ENCODE measurements at places on chromosomes 3 and 15. TPM values are rescaled to one million over a fixed set of nuclear protein-coding genes. Genes with fewer than 3 reads are reported as not detected.

DNA sequence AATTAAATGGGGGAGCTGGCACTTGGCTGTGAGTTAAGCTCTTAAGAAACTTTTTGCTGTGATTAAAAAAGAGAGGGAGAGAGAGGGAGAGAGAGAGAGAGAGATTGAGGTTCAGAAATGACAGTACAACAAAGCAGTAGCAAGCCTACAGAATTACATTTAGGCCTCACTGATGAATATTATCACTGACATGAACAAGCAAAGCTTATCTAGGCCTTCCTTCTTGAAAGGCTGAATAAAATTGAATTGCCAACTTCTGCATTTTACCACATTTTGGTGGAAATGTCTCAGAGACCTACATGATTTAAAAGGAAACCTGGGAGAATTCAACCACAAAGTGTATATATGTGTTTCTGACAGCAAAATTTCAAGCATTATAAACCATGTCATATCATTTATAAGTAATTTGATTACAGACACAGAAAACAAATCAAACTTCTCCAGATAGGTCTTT lies 530.8 kb downstream of the SOX2 start:
- no peak for DNase-seq

GRCh38 chr3:149273096-149273751 lies 51.6 kb upstream of the CP start:
- DNase-seq: no peak

DNA sequence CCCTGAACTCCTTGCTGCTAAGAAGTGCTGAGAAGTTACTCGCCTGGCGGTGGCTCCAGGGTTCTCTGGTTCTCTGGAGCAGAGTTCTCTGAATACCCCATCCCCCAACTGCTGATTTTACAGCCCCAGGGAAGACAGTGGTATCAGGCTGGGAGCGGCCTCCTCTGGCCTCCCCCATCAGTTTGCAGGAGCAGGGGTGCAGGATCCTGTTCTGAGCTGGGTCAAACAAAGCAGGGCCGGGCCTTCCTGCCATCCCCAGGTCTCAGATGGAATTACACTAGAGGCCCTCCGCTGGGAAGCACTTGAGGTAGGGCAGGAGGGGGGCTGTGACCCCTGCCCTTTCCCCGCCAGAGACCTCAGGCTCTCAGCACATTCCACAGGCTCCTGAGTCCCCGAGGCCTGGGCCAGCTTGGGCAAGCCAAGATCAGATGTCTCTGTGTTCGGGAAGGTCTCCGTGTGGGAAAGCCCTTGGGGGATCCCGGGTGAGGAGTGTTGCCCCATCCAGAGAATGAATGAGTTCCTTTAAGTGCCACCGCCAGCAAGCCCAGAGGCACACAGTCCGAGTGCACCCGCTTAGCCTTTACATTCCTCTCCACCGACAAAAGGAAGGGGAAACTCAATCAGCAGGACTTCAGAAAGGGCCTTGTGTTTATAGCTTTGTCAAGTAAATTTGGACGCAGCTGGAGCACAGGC lies 149.9 kb downstream of the LRRK1 start:
- DNase-seq: no peak

DNA sequence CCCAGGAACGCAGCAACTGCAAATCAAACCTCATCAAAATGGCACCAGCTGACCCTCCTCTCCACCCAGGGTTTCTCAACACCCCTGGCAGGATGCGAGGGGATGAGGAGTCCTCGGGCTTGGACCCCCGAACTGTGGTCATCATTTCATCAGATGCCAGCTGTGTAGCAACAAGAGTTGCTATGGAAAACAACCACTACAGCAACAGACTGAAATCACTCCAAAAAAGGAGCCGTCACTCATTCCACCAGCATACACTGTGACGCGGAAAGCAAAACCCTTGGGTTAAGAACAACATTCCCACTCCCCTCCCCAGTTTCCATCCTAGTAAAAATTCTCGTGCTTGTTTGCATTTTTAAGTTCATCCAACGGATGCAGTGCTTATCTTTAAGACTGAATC lies 40.1 kb downstream of the VGLL4 start:
- no peak for DNase-seq

- no peak for DNase-seq
These were observed 71.2 kb upstream of the LIPC start for GRCh38 chr15:58360421-58361090.

DNA sequence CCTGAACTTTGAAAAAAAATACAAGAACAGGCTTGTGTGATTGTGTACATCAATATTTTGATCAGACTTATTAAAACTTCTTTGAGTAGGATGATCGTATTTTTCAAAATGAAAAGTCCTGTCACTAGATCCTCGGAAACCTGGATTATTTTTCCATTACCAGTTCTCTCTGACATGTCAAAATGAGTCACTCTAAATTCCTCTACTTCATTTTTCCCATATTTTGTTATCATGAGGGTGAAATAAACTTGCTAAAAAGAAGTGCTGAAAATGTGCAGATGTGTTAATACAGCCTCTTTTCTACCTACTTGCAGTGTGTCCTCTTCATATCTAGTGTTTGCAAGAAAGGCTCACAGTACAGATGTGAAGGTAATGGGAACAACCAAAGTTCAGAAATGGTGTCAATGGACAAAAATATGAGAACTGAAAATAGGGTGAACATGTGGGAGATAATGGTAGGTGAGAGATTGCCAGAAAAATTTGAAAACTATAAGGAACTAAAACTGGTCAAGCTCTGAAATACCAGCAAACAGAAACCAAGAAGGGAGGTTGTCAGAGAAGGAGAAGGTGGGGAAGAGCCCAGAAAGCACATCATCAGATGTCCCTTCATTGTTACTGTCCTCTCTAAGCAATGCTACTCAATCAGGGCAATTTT lies 108.2 kb downstream of the EOMES start:
- no peak for DNase-seq

DNA sequence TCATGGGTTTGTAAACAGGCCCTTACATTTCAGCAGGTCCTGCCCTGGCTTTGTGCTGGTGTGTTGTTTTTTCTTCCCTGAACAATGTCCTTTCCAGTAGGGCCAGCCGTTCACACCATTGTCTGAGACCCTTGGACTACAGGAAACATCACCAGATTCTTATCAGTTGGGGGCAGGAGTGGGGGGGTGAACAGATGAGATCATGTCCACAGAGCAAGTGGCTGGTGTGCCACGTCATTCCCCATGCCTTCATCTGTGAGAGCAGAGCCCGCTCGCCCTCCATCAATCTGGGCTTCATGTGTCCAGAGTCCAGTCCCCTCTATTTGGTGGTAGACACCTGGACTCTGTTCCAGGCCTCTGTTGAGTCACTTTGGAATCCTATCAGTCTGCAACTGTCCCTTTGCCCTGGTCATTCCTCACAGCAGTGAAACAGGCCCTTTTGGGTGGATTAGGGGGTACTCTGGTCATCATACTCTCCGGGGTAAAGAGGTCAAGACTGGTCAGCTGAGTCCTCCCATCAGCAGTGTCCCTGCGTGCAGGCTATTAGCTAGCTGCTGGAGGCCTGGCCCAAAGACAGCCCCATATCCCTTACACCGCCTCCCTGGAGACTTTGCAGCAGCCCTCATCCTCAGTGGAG lies 15.0 kb downstream of the SEMA3G start:
- peak; percentile 11 for DNase-seq

DNA sequence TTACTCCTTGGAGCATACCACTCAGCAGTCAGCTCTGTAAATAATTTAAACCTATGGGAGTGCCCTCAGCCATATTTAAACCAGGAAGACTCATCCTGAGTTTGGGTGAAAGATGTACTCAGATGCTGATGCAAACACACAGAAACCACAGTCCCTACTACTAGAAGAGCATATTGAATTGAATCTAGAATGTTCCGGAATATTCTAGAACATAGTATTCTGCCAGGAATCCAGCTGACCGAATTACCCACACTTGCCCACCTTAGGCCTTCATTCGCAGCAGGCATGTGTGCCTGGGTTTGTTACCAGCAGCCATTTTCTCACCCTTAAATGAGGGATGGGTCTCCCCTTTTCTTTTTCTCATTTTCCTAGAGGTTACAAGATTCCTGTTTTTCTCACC lies 202.4 kb upstream of the ICE2 start:
- DNase-seq: no peak

DNA sequence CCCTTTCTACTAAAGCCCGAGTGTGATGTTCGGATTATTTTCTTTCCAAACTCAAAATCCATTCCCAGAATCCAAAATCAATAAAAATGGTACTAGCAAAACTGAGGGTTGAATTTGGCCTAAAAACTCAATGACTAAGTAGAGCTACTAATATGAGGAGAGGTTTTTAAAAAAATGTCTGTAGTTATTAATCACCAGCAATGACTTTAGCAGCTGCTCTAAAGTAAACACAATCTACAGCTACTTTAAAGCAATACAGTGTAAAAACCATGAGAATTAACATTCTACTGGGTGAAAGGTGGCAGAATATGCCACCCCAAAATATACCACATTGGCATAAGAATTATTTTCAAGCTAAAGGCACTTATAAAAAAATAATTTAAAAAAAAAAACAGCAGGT lies 23.5 kb downstream of the FHIT start:
- no peak for DNase-seq

GRCh38 chr3:20143519-20143918 lies 42.5 kb downstream of the SGO1 start:
- DNase-seq: no peak

- no peak for DNase-seq
These were observed 94.7 kb upstream of the PDZRN3 start for GRCh38 chr3:73719413-73719851.

DNA sequence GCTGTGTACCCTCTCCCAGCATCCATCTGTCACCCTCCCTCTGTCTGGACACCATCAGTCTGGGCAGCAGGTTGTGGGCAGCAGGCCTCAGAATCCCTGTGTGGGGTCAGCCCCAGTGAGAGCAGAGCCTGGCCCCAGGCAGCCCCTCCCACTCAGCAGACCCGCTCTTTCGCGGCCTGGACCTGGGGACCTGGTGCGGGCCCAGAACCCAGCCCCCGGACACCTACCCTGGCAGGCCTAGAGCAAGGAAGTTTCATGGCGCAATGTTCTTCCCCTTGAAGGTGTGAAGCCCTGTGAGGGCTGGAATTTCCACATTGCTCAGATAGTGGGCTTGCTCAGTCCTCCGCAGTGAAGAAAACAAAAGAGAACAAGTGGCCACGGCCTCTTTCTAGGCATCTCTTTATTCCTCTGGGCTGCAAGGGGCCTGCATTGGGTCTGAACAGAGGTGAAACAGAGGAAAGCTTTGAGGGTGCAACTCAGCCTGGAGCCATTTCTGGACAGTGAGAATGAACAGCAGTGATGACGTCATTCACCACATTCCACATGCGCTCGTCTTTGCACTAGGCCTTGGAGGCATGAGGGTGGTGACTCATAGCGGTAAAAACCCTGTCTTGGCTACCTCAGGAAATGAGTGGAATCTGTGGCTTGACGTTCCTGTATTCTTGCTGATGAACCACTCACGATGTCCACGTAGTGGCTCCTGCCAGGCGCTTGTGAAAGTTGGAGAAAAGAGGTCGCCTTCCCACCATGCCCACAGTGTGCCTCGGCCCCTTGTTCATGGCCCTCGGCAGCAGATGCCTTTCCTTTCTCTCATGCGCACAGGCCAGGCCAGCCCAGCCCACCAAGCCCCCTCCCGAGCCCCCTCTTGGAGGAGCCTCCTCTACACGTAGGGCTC lies 66.1 kb downstream of the SLC30A4 start:
- peak; percentile 78 for DNase-seq

GRCh38 chr3:134368751-134369105 lies 5.5 kb downstream of the AMOTL2 start:
- no peak for DNase-seq

- DNase-seq: no peak
These were observed 45.8 kb downstream of the ARHGAP31 start for GRCh38 chr3:119340014-119340413.

- DNase-seq: no peak
These were observed 20.7 kb downstream of the TRANK1 start for GRCh38 chr3:36923981-36924743.

DNA sequence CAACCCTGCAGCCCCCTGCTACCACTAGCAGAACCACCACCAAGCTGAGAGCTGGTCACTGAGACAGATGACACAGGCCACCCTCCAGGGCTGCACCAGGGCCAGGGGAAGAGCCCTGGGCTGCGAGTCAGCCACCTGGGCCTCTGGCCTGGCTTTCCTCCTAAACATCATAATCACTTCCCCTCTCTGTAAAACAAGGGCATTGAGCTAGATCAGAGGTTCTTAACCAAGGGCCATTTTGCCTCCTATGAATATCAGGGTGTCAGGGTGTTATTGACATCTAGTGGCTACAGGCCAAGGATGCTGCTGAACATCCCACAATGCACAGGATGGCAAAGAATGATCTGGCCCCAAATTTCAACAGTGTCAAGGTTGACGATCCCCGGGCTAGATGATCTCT lies 25.2 kb downstream of the TLE3 start:
- no peak for DNase-seq

GRCh38 chr3:123605789-123606234 lies 21.0 kb upstream of the HACD2 start:
- no peak for DNase-seq

- no peak for DNase-seq
These were observed 26.6 kb upstream of the ACAN start for GRCh38 chr15:88776646-88777045.

DNA sequence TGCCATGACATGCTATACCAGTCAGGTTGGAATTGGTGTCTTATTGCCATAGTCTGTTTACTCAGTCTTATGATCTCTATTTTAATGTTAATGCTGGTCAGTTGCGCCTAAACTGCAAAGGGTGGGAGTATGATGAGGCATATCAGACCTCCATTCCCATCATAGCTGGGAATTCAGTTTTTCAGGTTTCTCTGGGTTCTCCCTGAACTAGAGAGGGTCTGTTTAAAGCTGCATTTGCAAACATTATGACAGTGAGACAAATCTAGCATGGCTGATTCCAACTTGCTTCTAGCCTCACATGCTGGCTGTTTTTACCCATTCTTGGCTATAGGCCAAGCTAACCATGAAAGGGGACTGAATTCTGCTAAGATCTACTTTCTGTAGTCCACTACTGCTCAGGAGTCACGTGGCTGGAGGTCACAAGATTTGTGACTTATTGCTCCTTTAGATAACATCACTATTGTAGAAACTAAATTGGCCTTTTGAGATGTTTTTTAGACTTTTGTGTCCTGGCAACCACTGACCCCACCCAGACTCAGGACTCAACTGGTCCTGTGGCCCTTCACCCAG lies 96.5 kb downstream of the TGFBR2 start:
- DNase-seq: no peak

The GOLGA6L9 gene
- 2.8 TPM for total RNA-seq

The EHHADH gene
- 35.5 TPM for total RNA-seq

The ADGRG7 gene
- 15.6 TPM for total RNA-seq

The ZCWPW2 gene
- 0.42 TPM for total RNA-seq

The LSAMP gene
- 5.1 TPM for total RNA-seq

The SLC6A1 gene
- total RNA-seq: 0.21 TPM

The CD200 gene
- 4.9 TPM for total RNA-seq

The ZNF774 gene
- 14.7 TPM for total RNA-seq

The DZIP1L gene
- total RNA-seq: 3.5 TPM

The XYLB gene
- total RNA-seq: 19.2 TPM

The P3H2 gene
- 39.5 TPM for total RNA-seq

The CORO2B gene
- total RNA-seq: 1.6 TPM

The SLC28A2 gene
- total RNA-seq: 44.9 TPM

The POLQ gene
- total RNA-seq: 3.0 TPM

All from left colon (tissue), 2 donors.